SJCRH30 (cell line): ENCODE measurements at places on chromosomes 12 and 14.

GRCh38 chr12:2673966-2674810, 120.6 kb upstream of the FKBP4 start:
- DNase-seq = no peak

GRCh38 chr14:64190974-64191502, 103.1 kb downstream of the ESR2 start:
- no peak for DNase-seq

DNA sequence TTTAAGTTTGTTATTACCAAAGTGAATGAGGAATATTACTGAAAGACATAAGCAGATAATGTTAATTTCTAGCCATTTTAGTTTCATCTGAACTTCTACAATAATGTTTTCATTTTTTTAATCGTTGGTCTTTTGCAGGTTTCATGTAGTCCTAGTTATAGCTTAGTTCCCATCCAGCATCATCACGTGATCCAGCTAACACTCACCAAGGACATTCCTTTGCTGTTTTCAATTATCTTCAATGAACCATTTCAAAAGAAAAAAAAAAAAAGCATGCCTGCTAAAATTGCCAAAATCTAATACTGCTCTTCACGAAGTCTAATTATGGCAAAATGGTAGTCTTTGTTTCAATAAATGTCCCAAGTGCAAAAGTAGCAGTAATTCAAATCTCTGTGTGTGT, 187.7 kb upstream of the ATXN7L3B start:
- no peak for DNase-seq

- DNase-seq = no peak
These were observed 197.5 kb downstream of the TSPAN9 start for GRCh38 chr12:3274664-3275063.

- DNase-seq = no peak
These were observed 21.0 kb upstream of the MYL2 start for GRCh38 chr12:110941391-110941790.

GRCh38 chr14:31275731-31276130, 68.1 kb upstream of the HECTD1 start:
- no peak for DNase-seq
